ENCODE measurements at places on chromosomes 5 and 9.

GRCh38 chr5:142998316-142999020 lies 228.3 kb downstream of the ARHGAP26 start:
- DNase-seq = no peak

- no peak for DNase-seq
These were observed 9.9 kb downstream of the ZNF618 start for GRCh38 chr9:113886026-113886369.

GRCh38 chr5:134095293-134095692 lies 19.2 kb upstream of the TCF7 start:
- no peak for DNase-seq

- no peak for DNase-seq
These were observed 795 bp downstream of the DAB2IP start for GRCh38 chr9:121652021-121652837.

DNA sequence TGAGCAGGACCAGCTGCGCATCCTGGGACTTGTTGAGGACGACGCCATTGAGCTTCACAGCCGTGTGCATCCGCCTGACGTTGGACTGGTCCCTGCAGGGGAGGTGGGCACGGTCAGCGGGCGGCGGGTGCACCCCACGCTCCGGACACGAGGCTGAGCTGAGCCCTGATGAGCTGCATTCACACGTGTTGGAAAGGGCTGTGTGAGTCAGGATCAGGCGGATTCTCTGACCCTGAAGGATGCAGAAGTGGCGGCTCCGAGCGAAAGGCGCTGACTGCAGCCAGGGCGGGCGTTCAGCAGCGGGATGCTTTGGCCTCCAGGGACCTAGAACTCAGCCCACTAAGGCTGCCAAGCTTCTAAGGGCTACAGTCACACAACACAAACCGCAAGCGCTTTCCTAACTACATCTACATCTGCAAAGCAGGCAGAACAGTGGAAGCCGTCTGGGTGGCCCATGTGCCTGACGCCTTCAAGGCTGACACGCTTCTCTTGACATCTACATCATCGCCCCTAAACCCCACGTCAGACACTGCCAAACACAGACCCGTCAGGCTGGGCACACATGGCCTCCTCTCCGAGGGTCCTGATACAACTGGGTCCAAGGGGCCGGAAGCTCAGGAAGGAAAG lies 44.9 kb downstream of the NKD2 start:
- DNase-seq = no peak

GRCh38 chr5:40078898-40079575 lies 600.7 kb upstream of the PTGER4 start:
- DNase-seq = no peak

DNA sequence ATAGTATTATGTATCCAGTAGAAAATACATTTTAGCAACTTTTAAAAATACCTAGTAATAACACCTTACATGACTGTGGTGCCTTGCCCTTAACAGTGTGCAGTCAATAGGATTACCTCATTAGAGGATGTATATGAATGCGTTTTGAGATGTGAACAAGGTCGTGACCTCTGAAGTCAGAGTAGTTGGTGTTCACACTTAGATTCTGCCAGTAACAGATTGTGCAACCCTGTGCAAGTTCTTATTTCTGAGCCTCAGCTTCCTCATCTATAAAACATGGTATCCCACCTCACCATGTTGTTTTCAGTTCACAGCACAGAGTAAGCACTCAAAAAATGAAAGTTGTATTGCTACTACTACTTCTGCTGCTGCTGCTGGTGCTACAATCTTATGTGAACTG lies 347.3 kb downstream of the KDM4C start:
- no peak for DNase-seq

DNA sequence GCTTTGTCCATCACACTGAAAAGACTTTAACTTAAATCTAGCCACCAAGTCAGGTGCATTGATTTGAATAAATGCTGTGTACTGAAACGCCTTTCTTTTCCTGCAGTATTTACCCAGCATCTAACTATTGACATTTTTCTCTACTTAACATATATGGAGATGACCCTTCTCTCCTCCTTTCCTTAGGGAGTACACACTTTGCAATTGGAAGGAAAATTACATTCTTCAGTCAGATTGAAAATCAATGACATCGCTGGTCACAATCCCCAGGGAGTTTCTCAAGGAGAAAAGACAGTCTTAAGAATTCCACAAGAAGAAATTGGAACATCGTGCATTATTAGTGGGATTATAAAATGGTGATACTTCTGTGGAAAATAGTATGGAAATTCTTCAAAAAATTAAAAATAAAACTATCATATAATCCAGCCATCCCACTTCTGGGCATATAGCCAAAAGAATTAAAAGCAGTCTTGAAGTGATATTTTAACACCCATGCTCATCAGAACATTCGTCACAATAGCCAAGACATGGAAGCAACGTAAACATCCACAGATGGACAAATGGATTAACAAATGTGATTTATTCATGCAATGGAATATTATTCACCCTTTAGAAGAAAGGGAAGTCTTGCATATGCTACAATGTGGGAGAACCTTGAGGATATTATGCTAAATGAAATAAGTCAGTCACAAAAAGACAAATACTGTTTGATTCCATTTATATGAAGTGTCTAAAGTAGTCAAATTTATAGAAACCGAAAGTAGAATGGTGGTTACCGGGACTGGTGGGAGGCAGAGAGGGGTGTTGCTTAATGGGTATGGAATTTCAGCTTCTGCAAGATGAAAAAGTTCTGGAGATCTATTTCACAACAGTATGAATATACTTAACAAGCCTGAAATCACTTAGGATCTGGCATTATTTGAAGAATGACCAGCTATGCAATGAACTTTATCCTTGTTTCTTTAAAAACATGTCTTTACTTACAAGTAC lies 14.3 kb upstream of the FREM1 start:
- no peak for DNase-seq

DNA sequence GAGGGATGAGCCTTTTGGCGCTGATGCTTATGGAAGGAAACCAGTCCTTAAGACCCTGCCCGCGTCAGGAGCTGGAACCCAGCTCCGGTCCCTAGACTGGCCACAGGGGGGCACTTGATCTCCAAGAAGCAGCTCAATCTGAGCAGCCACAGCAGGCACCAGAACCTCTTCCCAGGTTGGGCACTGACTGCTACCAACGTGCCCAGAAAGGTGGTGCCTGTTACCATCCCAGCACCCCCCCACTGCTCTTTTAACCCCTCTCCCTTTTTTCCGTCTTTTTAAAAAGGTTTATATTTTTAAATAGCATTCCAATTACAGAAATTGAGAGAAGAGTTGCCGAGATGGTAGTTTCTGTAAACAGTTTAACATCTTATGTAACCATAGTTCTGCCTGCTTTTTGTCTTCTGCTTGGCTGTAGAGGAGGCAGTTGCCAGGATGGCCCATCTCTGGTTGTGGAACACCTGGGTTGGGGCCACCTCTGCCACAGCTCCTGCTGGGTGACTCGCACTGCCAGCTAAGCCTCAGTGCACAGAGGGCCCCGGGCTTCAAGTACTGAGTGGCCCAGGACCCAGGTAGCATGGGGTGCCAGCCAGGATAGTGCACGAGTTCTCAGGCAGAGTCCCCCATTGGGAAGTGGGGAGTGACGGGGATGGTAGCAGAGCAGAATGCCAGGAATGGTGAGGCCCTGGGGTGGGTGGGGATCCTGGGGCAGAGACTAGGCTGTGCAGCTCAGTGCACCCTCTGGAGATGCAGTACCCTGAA lies 62.8 kb downstream of the PFDN1 start:
- DNase-seq = peak; percentile 26

GRCh38 chr5:8807636-8808035 lies 738.2 kb downstream of the SEMA5A start:
- no peak for DNase-seq

DNA sequence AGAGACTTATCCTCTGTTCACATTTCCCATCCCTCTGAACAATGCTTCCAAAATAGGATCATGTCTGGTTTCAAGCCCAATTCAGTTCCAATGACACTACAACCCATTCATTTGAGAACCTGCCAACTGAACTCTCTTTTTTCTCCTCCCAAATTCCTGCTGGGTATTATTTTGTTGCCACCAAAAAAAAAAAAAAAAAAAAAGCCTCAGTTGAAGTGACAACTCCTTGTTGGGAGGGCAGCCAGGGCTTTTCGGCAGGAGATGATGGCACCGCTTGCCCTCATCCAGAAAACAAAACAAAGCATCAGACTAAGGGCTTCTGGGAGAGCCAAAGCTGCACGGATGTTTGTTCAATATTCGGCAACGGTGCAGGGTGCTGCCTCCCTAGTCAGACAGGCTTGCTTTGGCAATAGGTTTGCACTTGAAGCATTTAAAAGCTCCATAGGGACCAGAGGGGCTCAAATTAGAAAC lies 30.6 kb upstream of the TRIM32 start:
- no peak for DNase-seq

DNA sequence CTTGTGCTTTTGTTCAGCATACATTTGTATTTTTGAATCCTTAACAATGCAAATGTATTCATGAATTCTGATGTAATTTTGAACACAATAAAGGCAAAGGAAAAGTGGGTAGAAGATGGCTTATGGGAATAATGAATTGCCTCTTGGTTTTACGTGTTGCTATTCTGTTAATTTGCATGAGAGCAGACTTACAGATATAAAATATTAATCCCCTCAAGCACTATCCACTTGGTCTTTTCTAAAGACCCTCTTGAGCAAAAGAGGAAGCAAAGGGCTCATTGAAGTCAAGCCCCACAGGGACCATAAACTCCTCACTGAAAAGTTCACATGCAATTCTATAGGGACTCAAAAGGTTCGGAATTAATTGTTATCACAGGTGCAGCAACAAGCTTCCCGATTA lies 51.9 kb downstream of the OSTF1 start:
- no peak for DNase-seq

- DNase-seq = no peak
These were observed 85.8 kb downstream of the RIC1 start for GRCh38 chr9:5714501-5715401.

- DNase-seq = no peak
These were observed 101.6 kb downstream of the CDH12 start for GRCh38 chr5:22751536-22751935.

DNA sequence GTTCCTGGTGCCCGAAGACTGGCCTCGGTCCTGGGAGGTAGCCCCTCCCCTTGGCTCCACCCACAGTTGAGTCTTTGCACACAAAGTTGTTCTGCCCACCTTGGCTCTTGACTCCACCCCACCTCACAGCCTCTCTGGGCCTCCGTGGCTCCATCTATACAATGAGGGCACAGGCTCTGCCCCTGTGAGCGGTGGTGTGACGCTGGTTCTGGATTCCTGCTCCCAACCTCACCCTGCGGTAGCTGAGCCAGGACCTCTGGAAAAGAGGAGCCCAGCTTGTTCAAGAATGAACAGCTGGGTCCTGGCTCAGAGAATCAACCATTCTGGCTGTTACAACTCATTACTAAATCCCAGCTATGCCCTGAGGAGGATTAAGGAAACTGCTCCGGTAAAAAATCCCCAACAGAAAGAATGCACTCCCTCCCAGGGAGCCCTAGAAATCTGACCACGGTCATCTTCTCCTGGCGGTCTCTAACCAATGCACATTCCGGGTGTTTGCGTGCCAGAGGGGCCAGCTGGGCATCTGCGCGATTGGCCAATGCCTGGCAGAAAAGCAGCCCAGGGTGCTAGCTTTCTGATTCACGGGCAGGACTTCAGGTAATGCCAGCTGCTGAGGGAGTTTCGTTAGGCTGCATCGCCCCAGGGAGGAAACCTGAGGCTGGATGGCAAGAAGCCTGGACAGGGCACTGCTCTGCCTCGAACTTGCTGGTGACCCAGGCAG lies 9.9 kb upstream of the GRHPR start:
- DNase-seq = no peak

DNA sequence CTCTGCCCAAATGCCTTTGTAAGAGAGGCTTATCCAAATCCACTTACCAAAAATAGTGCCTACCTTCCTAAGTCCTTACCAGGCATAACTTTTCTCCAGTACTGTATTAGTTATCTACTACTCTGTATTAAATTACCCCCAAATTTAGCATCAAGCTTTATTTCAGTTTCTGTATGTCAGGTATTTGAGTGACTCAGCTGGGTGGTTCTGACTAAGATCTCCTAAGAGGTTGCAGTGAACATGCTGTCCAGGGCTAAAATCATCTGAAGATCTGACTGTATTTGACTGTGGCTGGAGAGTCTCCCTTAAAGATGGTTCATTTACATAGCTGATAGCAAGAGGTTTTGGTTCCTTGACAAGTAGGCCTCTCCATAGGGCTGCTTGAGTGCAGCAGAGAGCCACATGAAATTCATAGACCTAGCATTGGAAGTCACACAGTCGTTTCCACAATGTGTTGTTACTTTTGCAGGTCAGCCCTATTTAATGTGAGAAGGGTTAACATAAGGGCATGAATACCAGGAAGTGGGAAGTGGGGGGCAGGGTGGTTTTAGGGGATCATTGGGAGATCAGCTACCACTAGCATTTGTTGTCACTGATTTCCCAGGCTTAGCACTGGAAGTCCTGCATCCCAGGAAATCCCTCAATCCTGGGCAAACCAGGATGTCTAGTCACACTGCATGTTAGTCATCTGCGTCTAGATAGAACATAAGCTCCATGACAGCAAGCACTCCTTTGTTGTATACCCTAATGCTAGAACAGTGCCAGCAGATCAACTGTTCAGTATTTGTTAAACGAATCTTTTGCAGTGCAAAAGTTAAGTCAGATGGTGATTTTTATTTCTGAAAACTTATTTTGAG lies 2.0 kb upstream of the ZNF622 start:
- no peak for DNase-seq

DNA sequence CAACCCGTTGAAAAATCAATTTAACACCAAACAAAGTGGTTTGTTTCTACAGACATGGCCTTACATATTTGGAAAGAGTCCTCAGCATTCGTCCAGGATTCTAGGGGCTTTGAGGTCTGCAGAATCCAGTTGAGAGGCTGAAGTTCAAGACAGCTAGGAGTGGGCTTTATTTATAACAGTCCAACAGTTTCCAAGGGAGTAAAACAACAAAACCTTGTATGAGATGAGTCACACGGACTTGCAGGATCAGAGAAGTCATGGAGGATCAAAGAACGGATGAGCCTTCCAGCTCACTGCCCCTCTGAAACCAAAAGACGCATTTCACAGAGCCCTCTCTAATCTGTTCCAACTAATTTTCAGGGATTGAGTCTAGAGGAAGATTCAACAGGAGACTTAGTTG lies 11.1 kb upstream of the ESM1 start:
- no peak for DNase-seq

GRCh38 chr5:77499441-77499840 lies 7.3 kb upstream of the WDR41 start:
- DNase-seq = no peak

GRCh38 chr5:14038341-14038959 lies 94.0 kb upstream of the DNAH5 start:
- DNase-seq = no peak

DNA sequence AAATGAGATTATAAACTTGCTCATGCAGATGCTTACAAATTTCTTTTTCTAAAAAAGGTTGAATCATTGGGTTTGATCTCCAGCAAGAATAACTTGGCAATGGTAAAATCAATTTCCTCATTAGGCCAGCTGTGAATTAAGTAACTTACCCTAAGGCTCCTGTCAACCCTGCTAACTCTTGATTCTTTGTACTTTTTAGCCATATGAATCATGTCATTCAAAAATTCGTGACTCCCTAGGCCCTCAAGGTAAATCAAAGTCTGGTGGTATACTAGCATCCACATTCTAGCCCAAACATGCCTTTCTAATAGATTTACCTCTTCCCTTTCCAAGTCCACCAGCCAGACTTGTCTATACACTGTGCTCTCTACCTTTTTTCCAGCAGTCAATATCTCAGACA lies 420.8 kb upstream of the BRINP1 start:
- DNase-seq = no peak

Measured in activated effector memory CD4-positive, alpha-beta T cell treated with Interleukin-2 at 50 U/mL for 16 hours (primary cell).